Thoracic aorta (tissue), 2 donors: ENCODE measurements at places on chromosomes 2 and 18. TPM values are rescaled to one million over a fixed set of nuclear protein-coding genes. Genes with fewer than 3 reads are reported as not detected.

SLC11A1 gene
- total RNA-seq, result 190 TPM

TNS1 gene
- 1,836 TPM for total RNA-seq

GRCh38 chr2:242052421-242052820 is 182.9 kb downstream of the RTP5 start:
- no peak overlapping the region for H3K27ac ChIP-seq
- H3K4me3 ChIP-seq, result no peak overlapping the region
- H3K27me3 ChIP-seq, result no peaks in the 10 kb centered on the region
- H3K36me3 ChIP-seq, result no peaks in the 10 kb centered on the region
- no peaks in the 10 kb centered on the region for H3K4me1 ChIP-seq

TMEM169 gene
- not detected for total RNA-seq

NR4A2 gene
- 4.4 TPM for total RNA-seq

DLX2 gene
- total RNA-seq, result 1.6 TPM

DNA sequence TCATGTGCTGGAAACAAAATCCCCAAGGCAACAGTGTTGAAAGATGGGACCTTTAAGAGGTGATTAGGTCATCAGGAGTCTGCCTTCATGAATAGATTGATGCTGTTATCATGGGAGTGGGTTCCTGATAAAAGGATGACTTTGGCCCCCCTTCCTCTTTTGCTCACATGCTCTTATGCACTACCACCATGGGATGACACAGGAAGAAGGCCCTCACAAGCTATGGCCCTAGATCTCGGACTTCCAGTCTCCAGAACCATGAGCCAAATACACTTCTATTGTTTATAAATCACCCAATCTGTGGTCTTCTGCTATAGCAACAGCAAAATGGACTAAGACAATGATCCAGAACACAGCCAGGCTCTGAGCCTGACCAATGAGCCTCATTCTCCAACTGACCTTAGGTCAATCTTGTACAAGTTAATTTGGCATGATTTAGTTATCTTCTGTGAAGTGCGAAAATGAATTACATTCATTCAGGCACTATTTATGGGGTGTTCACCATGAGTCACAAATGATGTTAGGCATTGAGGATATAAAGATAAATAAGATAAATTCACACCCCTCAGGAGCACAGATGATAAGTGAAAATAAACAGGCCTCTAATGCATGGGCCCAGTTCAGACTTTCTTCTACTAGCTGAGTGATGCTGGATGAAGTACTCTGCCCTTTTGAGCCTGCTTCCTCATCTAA is 37.7 kb upstream of the NT5C1B start:
- no peak for DNase-seq
- H3K27ac ChIP-seq, result no peak overlapping the region
- no peak overlapping the region for H3K4me3 ChIP-seq
- H3K27me3 ChIP-seq, result no peaks in the 10 kb centered on the region
- H3K4me1 ChIP-seq, result peaks cover 13% of the 10 kb centered on the region

DNA sequence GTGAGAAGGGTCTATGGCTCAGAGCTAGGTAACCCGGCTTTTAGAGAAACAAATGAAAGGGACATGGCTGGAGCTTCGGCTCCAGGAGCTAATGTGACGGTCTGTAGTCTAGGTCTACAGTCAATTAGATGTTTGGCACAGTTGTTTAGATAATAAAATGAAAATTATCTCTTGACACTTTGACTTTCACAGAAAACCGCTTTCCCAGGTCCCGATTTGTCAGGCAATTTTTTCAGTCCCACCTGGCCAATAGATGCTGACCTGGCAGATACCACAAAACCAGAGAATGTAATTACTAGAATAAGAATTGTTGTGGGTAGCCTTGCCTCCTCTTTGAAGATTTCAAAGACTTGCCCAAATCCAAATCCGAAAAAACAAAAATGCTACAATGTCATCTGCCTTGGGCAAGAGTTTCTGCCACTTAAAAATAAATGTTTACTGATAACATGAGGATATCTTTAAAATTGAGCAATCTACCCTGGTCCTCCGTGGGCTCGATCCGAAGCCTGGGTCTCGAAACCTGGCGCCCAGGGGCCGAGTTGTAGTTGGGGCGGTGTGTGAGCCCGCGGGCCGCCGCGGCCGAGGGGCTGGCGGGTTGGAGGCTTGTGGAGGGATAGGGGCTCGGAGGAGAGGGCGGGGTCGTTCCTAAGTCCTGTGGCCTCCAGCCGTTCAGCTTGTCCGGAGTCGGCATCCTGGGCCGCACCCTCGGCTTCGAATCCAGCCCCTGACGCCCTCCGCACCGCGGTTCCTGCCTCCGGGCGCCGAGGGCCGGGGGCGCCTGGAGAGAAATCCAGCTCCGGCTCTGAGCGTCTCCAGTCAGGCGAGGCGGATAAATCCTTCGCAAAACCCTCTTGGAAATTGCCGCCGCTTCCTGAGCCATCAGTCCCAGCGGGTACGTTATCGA is 2.3 kb downstream of the EMX1 start:
- H3K36me3 ChIP-seq, result no peaks in the 10 kb centered on the region
- H3K4me1 ChIP-seq, result peaks cover 38% of the 10 kb centered on the region
- DNase-seq, result no peak
- H3K4me3 ChIP-seq, result peak overlapping the region; percentile 67
- no peak overlapping the region for H3K27ac ChIP-seq
